ENCODE measurements at places on chromosomes 6 and 20.

GRCh38 chr6:26389349-26389894 is 6.5 kb downstream of the BTN2A2 start:
- DNase-seq = no peak

DNA sequence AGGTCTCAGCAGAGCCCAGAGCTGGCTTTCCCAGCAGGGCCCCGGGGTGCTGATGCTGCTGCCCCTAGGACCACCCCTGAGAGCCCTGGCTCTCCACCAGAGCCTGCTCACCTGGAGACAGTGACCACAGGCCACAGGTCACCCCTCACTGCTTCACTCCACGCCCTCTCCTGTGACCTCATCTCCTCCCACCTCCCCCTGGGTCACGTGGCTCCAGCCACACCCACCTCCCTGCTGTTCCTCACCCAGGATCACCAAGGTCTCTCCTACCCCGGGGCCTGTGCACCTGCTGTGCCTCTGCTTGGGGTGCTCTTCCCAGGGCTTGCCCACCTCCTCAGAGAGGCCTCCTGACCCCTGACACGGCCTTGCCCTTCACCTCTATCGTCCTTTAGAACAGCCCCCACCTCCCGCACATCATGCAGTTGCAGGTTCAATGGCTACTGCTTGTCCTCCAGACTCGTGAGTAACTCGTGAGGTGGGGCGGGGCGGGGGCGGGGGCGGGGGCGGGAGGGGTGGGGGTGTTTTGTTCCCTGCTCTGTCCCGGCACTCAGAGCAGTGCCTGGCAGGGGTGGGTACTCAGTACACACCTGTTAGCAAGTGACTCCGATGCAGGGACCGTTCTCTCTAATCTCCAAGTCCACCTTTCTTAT is 468.0 kb downstream of the PREX1 start:
- DNase-seq = no peak

DNA sequence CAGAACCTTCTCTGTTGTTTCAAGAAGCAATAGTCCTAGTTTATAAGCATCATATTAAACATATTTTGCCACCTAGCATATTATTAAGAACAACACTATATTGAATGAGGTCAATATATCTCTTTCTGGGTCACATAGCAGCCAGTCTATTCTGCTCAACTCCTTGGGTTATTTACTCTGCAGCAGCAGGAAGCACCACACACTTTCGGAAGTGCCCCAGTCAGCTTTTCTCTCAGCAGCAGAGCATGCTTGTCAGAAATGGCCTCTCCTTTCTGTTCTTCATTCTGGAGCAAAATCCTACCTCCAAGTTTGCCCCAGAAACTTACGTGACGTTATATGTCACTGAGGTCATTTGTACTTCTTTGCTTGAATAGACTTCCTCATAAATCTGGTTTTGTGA is 22.7 kb downstream of the CFAP206 start:
- DNase-seq = no peak

DNA sequence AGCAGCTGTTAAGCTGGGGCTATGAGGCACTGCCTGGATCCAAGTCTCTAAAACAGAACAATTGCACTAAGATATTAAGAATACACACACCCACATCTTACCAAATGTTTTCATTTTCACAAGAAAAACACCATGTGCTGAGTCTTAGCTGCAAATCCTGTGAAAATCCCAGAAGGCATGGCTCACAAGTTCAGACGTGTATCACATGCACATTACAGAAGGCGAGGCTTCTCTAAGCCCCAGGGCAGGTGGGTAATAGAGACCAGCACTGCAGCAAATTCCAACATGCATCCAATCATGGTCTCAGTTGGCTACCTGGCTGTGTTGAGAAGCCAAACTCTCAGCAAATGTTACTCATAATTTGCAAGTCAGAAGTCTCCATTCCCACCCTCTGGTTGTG is 16.2 kb upstream of the CST3 start:
- DNase-seq = no peak

DNA sequence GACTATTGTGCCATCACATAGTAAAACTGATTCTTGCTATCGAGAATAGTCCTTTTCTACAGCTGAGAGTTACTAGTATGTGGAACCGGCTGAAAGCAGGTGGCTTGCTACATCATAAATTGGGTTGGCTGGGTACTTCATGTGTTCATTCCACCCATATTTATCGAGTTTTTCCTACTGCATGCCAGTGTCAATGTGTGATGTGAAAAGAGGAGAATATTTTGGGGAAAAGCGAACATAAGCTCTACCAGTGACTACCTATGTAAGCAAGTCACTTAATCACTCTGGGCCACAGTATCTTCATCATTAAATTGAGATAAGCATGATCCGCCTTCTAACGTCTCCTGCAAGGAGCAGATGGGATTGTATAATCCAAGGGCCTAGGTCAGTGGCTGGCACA is 61.0 kb downstream of the TSHZ2 start:
- no peak for DNase-seq

- DNase-seq = no peak
Measured at GRCh38 chr20:58025233-58025632, 203.2 kb downstream of the ANKRD60 start.

DNA sequence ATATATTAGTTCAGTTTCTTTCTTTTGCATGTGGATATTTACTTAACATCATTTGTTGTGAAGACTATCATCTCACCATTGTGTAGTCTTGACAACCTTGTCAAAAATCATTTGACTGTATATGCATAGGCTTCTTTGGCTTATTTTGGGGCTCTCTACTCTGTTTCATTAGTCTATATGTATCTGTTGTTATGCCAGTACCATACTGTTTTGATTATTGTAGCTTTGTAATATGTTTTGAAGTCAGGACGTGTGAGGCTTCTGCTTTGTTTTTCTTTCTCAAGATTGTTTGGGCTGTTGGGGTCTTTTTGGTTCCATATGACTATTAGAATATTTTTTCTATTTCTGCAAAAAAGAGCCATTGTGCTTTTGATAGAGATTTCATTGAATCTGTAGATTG is 288.2 kb upstream of the RNF217 start:
- DNase-seq = no peak

- DNase-seq = peak; percentile 28
Measured at GRCh38 chr6:712805-713204, 19.9 kb upstream of the EXOC2 start.

DNA sequence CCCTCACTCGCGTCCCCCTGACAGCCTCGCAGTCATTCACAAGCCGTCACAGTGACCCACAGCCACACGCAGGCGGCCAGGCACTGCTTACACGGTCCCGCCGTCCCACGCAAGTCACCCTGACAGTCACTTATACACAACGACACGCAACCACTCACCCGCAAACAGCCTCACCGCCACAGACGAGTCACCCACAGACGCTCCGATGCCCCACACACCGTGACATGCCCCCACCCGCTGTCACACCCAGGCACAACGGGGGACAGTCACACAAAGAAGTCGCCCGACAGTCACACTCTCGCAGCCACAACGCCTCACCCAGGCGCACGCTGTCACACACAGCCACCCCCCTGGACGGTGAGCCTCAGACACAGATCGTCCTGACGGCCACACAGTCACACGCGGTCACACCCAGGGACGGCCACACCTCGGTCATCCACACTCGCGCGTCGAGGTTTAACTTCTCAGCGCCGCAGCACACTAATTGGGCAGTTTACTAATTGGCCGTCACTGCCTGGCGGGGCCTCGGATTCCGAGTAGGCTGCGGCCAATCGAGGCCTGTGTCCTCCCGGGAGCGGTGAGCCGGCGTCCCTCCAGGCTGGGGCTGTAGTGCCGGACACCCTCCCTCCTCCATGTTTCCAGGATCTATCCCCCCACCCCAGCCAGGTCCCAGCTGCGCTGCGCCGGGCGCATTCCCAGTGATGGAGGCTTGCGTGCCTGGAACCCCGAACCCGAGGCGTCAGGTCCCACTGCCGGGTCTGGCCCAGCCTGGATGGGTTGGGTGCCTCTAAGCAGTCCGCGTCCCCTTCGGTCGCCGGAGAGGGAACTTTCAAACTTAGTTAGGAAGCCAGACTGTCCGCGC is 790 bp downstream of the TOX2 start:
- no peak for DNase-seq

DNA sequence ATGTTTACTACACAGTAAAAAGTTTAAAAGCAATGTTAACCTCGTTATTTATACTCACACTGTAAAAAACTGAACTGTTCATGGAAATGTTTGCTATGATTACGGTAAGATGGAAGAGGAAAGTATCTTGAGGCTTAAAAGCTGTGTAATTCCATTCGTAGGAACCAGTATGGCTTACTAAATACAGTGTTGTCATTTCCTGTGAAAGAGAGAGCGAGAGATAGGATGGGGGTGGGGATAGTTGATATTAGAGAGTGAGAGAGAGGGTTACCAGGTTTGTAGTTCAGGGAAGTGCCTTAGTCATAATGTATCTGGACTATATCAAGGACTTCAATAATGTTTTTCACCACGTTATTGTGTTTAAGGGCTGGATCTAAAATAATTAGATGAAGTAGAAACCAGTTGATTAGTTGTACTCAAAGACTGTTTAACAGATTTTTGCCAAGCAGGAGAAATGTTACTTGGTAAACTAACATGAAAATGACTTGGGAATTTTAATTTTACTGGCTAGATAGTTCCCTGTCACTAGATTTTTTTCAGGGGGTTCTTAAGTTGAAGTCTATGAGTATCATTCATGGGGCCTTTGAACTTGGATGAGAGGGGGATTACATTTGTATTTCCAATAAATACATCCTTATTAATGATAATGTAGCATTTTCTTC is 30.4 kb downstream of the AFDN start:
- no peak for DNase-seq

DNA sequence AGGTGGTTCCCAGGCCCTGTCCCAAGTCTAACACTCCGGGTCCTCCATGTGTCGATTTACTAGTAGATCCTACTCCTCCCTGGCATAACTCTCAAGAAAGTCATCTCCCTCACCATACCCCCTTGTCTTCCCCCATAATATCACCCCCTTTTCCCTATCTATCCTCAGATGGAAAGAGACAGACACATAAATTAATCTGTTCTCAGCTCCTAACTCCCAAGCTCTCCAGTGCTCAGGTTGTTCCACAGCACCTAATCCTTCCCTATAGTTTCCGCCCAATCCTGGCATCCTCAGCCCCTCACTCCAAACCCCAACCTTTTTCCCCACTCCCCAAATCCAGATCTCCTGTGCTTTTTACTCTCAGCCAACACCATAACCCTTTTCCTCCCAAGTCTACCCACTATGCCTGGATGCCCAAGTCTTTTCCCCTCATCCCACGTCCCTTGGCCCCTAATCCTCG is 808 bp downstream of the ILRUN start:
- DNase-seq = no peak

DNA sequence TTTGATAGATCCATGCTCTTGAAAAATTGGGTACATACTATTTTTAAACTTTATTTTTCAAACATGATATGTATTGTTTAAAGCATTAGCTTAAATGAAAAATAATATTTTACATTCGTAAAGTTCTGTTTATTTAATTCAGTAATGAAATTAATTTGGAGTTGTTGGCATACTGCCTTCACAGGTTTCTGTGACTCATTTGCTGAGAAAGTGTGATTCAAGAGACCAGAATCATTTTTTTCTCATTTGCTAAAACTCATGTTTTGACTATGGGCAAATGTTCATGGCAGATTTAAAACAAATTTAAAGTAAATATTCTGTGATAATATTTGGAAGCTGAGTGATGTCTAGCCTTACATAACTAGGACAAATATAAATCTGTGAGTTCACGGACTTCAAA is 230.4 kb downstream of the BCKDHB start:
- DNase-seq = no peak

- no peak for DNase-seq
Measured at GRCh38 chr20:58453391-58453790, 61.8 kb downstream of the APCDD1L start.

- no peak for DNase-seq
Measured at GRCh38 chr6:106908386-106908840, 66.1 kb downstream of the CD24 start.

DNA sequence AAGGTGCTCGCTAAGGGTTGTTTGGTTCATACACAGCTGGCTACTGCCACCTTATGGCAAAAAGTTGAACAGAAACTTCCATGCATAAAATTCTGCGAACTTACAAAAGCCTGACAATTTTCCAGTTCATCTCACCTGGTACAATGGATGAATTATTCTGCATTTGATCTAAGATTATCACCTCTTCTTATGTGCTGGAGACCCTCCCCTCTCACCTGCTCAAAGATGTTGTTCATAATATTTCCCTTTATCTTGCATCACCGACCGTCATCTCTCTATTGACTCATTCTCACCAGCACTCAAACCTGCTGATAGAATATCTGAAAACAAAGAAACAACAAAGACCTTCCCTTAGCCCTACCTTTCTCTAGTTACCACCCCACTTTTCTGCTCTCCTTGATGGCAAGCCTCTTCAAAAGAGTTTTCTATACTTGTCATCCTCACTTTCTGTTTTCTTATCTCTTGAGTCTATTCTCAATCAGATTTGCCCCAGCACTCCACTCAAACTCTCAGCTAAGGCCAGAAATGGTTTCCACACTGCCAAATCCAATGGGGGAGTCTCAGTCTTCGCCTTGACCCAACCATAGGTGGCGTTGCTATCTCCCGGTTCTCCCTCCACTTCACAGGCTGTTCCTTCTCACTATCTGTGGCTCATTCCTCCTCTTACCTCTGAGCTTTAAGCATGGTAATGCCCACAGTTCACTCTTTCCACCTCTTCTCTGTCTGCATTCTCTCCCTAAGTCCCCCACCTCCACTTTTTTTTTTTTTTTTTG is 25.8 kb downstream of the SNRNP48 start:
- no peak for DNase-seq

DNA sequence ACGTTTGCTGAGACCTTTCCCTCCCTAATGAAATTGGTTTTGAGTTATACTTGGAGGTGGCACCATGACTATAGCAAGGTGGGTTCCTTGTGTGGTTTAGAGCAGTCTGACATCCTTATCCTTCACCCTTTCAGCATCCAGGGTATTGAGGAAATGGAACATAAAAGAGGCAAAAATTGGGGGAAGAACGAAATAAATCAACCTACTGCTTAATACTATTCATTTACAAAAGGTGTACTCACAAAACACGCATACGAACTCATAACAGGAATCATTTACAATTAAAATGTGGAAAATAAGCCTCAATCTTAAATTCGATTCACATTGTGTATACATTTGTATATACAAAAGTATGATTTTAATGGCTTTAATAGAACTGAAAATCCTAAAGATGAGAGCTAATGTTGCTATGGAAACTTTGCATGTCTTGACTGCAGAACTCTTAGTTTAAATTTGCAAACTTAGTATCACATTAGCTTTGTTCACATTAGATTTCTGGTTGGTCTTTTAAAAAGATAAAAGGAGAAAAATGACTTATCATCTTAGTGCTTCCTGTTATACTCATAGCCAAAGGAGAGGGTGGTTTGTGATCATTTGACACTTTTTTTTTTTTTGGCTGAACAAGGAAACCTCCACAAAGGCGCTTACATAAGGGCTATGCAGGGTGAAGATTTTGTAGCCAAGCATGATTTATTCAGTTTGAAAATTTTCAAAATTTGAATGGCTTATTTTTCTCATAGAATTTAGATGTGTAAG is 76.1 kb upstream of the ATXN1 start:
- DNase-seq = no peak

- no peak for DNase-seq
Measured at GRCh38 chr6:53433261-53433950, 84.7 kb upstream of the ELOVL5 start.

Measured in pancreas (tissue), 10 donors.